ENCODE measurements at places on chromosomes 5 and 9. TPM values are rescaled to one million over a fixed set of nuclear protein-coding genes. Genes with fewer than 3 reads are reported as not detected.

The PCDHB5 gene
- 0.17 TPM for total RNA-seq

DNA sequence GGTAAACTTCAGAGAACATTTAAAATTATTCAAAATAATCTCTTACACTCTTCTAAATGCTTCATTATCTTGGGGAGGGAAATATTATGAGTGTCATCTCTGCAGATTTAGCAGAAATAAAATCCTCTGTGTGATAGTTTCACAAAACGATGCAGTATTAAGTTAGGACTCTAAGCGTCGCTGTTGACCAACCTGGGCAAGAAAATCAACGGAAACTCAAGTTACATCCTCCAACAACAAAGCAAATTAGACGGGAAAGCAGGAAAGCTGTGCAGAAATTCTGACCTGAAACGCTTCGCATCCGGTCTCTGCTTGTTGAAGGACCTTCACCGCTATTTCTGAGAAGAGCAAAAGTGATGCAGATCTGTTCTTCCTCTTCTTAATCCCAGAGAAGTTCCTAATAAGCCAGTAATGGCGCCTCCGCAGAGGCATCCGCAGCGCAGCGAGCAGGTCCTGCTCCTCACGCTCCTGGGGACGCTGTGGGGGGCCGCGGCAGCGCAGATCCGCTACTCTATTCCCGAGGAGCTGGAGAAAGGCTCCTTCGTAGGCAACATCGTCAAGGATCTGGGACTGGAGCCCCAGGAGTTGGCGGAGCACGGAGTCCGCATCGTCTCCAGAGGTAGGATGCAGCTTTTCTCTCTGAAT, at the start of gene PCDHGA6:
TSS of gene PCDHGA6 (plus strand) at position 219 of the 645 bp plus-strand sequence. CDS start at position 412, 193 bp downstream.
- no peak within 1 kb of the TSS for H3K4me3 ChIP-seq
- peaks cover 6% of the 10 kb centered on the region for H3K4me1 ChIP-seq
- peaks cover 9% of the 10 kb centered on the region for H3K27me3 ChIP-seq
- H3K36me3 ChIP-seq = no peaks in the 10 kb centered on the region
- H3K27ac ChIP-seq = no peak within 1 kb of the TSS
- DNase-seq = no peak

The ANKRD34B gene
- not detected for total RNA-seq

- no peak for DNase-seq
- no peaks in the 10 kb centered on the region for H3K27me3 ChIP-seq
- no peak overlapping the region for H3K27ac ChIP-seq
Measured at GRCh38 chr9:116599342-116599884, 87.7 kb upstream of the TRIM32 start.

GRCh38 chr5:83125560-83125959, 48.2 kb downstream of the XRCC4 start:
- H3K4me3 ChIP-seq = no peak overlapping the region
- no peak for DNase-seq
- no peaks in the 10 kb centered on the region for H3K36me3 ChIP-seq
- H3K27me3 ChIP-seq = no peaks in the 10 kb centered on the region

- H3K27me3 ChIP-seq = peaks cover 4% of the 10 kb centered on the region
- no peaks in the 10 kb centered on the region for H3K36me3 ChIP-seq
- H3K4me1 ChIP-seq = no peaks in the 10 kb centered on the region
- H3K4me3 ChIP-seq = no peak overlapping the region
- no peak for DNase-seq
Measured at GRCh38 chr5:3598769-3599211, 3.2 kb downstream of the IRX1 start.

GRCh38 chr9:116095403-116095802, 58.2 kb upstream of the PAPPA start:
- H3K4me3 ChIP-seq = no peak overlapping the region
- H3K27me3 ChIP-seq = no peaks in the 10 kb centered on the region
- no peaks in the 10 kb centered on the region for H3K4me1 ChIP-seq
- no peaks in the 10 kb centered on the region for H3K36me3 ChIP-seq

DNA sequence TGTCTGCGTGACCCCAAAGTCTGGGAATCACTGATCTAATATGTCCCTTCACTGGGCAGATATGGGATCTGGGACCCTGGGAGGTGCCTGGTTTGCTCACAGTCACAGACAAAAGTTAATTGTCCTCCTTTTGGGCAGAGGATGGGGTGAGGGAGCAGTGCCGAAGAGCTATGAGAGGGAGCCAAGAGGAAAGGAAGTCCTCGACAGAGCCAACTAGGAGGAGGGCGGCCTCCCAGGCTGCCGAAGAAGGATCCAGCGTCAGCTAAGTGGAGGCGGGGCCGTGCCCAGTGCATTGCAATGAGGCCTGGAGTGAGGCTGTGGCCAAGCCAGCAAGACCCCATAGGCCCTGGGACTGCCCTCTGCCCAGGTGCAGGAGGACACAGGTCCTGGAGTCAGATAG, 11.4 kb downstream of the AIF1L start:
- peaks cover 2% of the 10 kb centered on the region for H3K4me1 ChIP-seq
- H3K27ac ChIP-seq = no peak overlapping the region
- no peak overlapping the region for H3K4me3 ChIP-seq
- peaks cover 4% of the 10 kb centered on the region for H3K27me3 ChIP-seq

GRCh38 chr5:134525683-134526482, 413 bp downstream of the JADE2 start:
- DNase-seq = peak; percentile 87
- peak overlapping the region; percentile 77 for H3K4me3 ChIP-seq
- peak overlapping the region; percentile 96 for H3K27ac ChIP-seq
- H3K27me3 ChIP-seq = no peaks in the 10 kb centered on the region
- peaks cover 45% of the 10 kb centered on the region for H3K4me1 ChIP-seq
- no peaks in the 10 kb centered on the region for H3K36me3 ChIP-seq

The PCDHGB1 gene
- total RNA-seq = 0.17 TPM

GRCh38 chr5:168147106-168147505, 144.3 kb upstream of the WWC1 start:
- no peaks in the 10 kb centered on the region for H3K27me3 ChIP-seq
- no peak overlapping the region for H3K27ac ChIP-seq
- no peaks in the 10 kb centered on the region for H3K4me1 ChIP-seq
- H3K36me3 ChIP-seq = no peaks in the 10 kb centered on the region
- no peak for DNase-seq

DNA sequence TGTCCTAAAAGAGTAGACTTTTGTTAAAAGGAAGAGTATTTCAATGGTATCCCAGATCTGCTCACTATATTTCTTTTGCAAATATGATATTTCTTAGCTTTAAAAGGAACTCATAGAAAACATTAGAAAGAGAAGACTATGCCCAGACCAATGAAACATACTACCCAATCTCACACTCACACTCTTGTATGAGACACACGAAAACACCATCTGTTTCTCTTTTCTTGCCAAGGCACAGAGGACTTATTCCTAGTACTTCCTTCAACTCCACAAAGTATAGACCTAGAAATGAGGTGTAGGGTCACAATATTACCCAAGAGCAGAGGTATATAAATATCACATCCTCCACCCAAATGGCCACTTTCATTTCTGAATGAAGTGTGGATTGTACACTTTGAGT, 292.4 kb upstream of the ACO1 start:
- H3K27ac ChIP-seq = no peak overlapping the region
- H3K4me3 ChIP-seq = no peak overlapping the region
- H3K36me3 ChIP-seq = no peaks in the 10 kb centered on the region
- H3K4me1 ChIP-seq = no peaks in the 10 kb centered on the region
- H3K27me3 ChIP-seq = no peaks in the 10 kb centered on the region

GRCh38 chr5:639253-639530, 27.1 kb downstream of the CEP72 start:
- no peaks in the 10 kb centered on the region for H3K4me1 ChIP-seq
- H3K27me3 ChIP-seq = no peaks in the 10 kb centered on the region
- no peak overlapping the region for H3K4me3 ChIP-seq
- H3K27ac ChIP-seq = no peak overlapping the region

GRCh38 chr5:61328791-61329549, 3.1 kb upstream of the ZSWIM6 start:
- no peak overlapping the region for H3K4me3 ChIP-seq
- DNase-seq = no peak
- no peaks in the 10 kb centered on the region for H3K27me3 ChIP-seq
- no peaks in the 10 kb centered on the region for H3K36me3 ChIP-seq
- H3K27ac ChIP-seq = no peak overlapping the region

The FPGS gene
- total RNA-seq = 101 TPM

- H3K27ac ChIP-seq = no peak overlapping the region
- peaks cover 15% of the 10 kb centered on the region for H3K4me1 ChIP-seq
- DNase-seq = no peak
- H3K27me3 ChIP-seq = no peaks in the 10 kb centered on the region
Measured at GRCh38 chr5:133473291-133473690, 139.1 kb downstream of the FSTL4 start.

GRCh38 chr5:99900302-99900852, 634.8 kb upstream of the FAM174A start:
- no peak overlapping the region for H3K27ac ChIP-seq
- H3K36me3 ChIP-seq = no peaks in the 10 kb centered on the region
- no peak overlapping the region for H3K4me3 ChIP-seq
- H3K4me1 ChIP-seq = no peaks in the 10 kb centered on the region
- no peak for DNase-seq
- H3K27me3 ChIP-seq = no peaks in the 10 kb centered on the region

DNA sequence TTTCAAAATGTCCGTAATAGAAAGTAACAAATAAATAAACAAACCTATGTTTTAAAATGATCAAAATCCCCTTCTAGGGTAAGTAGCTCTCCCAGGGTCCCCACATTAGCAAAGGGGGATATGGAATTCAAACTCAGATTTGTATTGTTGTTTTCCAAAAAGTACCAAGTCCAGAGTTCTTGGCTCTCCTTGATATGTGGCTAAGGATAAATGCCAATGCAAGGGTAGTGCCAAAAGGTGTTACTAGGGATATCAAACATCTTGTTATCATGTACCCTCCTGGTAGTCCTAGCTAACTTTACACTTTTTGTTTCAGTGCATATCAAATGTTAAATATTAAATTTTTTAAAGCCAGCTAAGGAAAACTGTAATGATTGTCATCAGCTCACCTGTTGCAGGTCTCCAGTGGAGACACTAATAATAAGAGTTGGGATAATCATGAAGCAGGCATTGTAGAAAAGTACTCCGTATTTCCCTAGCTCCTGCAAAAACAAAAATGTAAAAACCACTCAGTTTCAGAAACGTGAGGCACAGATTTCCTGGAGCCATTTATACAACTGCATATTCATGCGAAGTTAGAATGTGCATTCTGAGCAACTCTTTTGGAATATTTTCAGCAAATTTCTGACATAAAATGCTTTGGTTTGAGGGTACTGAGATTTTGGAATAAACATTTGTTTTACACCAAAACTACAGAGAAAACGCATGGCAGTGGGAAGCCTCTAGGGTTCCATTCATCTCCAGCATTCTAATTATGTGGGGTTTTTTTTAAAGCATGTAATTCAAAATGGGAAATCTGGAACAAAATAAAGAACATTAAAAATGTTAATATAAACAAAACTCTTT, 39.8 kb downstream of the SLC35D2 start:
- no peak for DNase-seq
- H3K4me3 ChIP-seq = no peak overlapping the region
- H3K27me3 ChIP-seq = no peaks in the 10 kb centered on the region

Measured in CD4-positive, alpha-beta memory T cell (primary cell).